ENCODE measurements at places on chromosomes 7 and 10.

DNA sequence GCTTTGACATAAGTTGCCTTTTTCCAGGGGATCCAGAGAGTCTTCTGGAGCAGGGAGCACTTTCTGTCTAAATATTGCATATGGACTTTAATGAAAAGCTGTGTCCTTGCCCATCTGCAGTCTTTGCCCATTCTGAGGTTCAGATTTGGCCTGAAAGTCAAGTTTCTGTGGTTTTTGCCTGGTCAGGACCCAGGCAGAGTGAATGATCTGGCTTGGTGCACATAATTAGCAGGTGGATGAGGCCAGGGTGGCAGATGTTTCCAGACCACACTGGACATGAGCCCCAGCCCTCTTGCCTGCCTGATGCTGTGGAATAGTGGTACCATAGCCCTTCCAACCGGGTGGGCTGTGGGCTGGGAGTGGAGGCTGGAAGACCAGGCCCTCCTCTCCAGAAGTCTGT is 11.0 kb downstream of the HECW1 start:
- DNase-seq = no peak

- DNase-seq = no peak
Measured at GRCh38 chr10:110502851-110503301, 5.2 kb downstream of the DUSP5 start.

- DNase-seq = no peak
Measured at GRCh38 chr10:45513551-45513950, 139.5 kb downstream of the ALOX5 start.

- no peak for DNase-seq
Measured at GRCh38 chr7:116502201-116503096, 2.9 kb downstream of the CAV2 start.

GRCh38 chr10:60808036-60808435 is 29.8 kb downstream of the CDK1 start:
- no peak for DNase-seq

DNA sequence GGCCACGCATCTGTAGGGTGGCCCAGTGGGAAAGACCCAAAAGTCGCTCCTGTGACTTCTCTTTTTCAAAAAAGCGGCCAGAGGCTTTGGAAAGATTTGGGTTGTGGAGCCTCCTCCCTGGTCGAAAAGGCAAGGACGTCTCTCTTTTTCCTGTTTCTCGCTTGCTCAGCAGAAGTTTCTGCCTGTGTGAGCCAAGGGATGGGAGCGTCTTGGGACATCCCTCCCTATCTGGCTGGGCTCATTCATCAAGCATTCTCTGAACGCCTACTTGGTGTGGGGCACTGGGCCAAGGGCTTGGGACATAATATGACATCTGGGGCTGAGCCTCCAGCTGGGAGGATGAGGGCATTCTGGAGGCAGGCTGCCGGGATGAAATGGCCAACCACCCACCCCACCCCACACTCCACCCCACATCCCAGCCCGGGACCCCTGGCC is 120.9 kb downstream of the C10orf105 start:
- DNase-seq = no peak

DNA sequence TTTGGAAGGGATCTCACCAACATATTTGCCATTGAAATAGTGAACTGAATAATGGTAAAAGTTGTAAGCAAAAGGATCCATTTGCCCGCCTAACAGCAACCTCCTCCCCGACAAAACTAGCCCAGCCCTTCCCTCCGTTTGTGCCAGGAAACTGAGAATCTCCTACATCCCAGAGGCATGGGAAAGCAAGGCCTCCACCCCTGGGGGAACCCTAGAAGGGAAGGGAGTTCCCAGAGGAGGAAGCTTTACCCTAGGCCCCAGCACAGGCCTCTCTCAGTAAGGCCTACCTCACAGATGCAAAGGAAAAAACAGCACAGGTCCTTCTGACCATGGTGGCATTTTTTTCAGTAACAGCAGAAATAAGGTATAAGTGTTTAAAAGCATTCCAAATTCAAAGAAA is 229.7 kb downstream of the ELMO1 start:
- no peak for DNase-seq

- DNase-seq = no peak
Measured at GRCh38 chr7:57642730-57643129, 192.8 kb downstream of the ZNF716 start.

- DNase-seq = no peak
Measured at GRCh38 chr7:20132585-20132984, 84.6 kb downstream of the MACC1 start.

GRCh38 chr7:45055016-45055415 is 33.8 kb downstream of the NACAD start:
- no peak for DNase-seq

- DNase-seq = no peak
Measured at GRCh38 chr7:16984375-16984774, 102.6 kb upstream of the AGR3 start.

GRCh38 chr7:27224983-27225934 is 17.3 kb upstream of the EVX1 start:
- no peak for DNase-seq

- DNase-seq = no peak
Measured at GRCh38 chr7:72057231-72057630, 354.9 kb downstream of the CALN1 start.

DNA sequence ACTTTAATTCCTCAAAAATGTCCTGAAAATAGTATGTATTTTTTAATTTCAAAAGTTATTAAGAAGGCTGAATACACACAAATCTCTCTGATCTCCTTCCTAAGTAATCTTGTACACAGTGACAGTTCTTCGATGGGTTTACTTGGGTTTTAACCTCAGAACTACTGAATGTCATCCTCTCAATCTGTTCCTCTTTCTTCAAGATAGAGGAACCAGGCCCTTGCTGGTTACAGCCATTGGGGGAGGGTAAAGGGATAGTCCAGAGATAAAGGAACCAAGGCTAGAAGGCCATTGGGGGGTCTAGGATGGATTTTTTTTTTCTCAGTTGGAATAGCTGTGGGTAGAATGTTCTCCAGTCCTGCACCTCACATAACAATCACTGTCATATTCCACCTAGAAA is 224.9 kb downstream of the SKIDA1 start:
- DNase-seq = no peak

- no peak for DNase-seq
Measured at GRCh38 chr7:74718336-74718735, 55.5 kb upstream of the NCF1 start.

DNA sequence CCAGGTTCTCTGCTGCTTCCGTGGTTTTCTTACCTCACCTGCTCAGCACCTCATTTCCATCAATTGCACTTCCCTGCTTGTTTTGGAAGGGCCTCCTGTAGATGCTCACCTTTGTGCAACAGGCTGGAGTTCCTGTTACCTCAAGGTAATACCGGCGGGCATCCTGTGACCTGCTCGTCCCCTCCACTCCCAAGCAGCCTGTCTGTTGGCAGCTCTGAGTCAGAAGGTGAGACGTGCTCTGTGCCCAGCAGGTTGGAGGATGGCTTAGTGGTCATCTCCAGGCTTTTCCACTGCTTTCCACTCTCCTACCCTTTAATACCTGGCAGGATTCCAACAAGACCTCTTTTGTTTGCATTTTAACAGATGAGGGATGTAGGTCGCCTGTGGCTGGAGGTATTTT is 86.0 kb downstream of the CAMK1D start:
- DNase-seq = no peak

DNA sequence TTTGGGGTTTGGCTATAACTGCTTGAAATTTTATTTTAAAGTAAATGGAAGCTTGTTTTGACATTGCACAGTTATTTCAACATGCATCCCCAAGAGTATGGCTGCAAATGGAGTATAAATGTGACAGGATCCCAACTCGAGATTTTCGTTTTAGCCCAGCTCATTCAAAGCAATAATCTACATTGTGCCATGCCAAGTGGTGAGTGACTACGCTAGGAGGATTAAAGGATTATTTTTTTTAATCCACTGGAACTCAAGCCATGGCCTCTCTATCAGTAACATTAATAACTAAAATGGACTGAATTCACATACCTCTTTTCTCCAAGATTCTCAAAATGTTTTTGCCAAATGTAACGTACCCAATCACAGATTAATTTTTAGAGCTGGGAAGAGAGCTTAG is 60.6 kb upstream of the AUTS2 start:
- DNase-seq = peak; percentile 58

GRCh38 chr7:20449176-20449575 is 118.5 kb downstream of the ITGB8 start:
- DNase-seq = no peak

- DNase-seq = no peak
Measured at GRCh38 chr10:30154561-30154960, 95.2 kb upstream of the JCAD start.

GRCh38 chr7:98185101-98185500 is 26.1 kb upstream of the BHLHA15 start:
- no peak for DNase-seq

- no peak for DNase-seq
Measured at GRCh38 chr10:68261132-68261856, 29.4 kb upstream of the ATOH7 start.

GRCh38 chr7:46459942-46460341 is 538.9 kb upstream of the IGFBP3 start:
- DNase-seq = no peak

DNA sequence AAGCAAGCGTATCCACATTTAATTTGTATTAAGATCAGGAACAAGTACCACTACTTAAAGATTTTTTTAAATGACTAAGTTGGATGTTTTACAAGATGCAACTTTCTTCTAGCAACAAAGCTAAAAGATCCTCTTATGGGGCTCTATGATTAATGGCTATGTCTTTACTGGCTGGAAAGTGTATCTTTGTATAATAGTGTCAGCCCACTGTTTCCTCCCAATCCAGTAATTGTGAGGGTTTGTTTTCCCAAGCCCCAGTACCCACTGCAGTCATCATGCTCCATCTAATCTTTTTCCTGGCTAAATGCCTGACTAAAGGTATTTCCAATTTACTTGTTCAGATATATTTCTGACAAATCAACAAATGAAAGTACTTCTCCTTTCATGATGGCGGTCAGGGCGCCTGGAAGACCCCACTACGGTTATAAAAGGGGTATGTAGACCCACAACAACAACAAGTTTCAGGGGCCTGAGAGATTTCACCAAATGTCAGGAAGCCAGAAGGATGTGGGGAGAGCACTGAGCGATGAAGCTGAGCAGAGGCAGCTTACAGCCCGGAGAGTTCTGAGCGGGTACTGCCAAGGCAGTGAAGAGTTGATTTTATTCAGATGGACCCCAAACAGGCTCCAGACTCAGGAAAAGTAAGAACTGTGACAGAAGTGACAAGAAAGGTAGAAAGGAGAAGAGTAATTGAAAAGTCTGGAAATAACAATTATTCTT is 222.6 kb upstream of the KLF14 start:
- DNase-seq = no peak

- no peak for DNase-seq
Measured at GRCh38 chr7:19110026-19110730, 7.3 kb downstream of the TWIST1 start.

- DNase-seq = no peak
Measured at GRCh38 chr7:48118041-48118440, 29.0 kb downstream of the UPP1 start.

GRCh38 chr10:767211-767610 is 77.7 kb upstream of the DIP2C start:
- no peak for DNase-seq

- DNase-seq = no peak
Measured at GRCh38 chr7:6649241-6649961, 12.3 kb downstream of the ZNF316 start.

- no peak for DNase-seq
Measured at GRCh38 chr10:127832501-127832900, 60.2 kb downstream of the CLRN3 start.

- DNase-seq = no peak
Measured at GRCh38 chr10:73959484-73960243, 38.3 kb upstream of the VCL start.

DNA sequence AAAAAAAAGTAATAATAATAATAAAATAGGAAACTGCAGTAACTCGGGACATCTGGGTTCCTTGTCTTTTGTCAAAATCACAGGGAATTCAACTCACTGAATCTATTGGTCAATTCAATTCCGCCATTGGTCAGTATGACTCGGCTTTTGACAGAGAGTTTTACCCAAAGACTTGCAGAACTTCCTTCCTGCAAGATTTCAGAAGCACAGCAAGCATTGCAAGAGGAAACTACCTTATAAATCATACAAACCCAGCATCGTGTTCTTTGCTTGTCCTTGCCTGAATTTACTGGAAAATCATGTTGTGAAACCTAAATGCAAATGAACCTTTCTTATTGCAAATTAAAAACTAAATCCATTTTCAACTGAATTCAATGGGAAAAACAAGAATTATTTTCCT is 15.5 kb downstream of the KLF6 start:
- DNase-seq = no peak

DNA sequence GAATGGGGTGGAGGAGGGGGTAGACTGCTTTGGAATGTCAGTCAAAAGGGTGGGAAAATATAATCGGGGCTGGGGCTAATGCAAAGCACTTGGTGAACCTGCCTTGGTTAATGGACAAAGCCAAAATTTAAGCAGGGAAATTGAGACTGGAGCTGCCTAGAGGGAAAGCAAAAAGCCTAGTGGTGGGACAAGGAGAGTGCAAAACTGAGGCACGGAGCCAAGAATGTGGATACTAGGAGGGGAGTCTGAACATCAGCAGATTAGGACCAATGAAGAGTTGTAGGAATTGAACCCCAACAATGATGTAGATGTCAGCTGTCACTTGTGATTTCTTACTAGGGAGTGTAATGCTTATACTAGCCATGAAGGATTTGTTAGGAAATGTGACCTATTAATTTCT is 195.9 kb downstream of the MDFIC start:
- DNase-seq = no peak

DNA sequence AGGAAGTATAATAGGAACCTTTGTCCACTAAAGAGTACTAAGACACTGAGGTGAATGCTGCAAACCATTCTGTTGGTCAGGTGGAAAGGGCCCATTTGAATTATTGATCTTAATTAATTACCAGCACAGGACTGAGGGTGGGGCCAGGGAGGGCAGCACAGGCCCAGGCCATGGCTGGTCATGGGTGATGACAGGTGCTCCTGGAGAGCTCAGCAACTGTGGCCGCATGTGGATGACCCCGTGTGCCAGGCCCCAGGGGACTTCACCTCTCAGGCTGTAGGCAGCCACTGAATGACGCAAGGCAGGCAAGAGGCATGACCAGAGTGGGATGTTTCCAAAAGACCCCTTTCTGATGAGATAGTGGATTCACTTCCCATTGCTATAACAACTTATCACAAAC is 54.2 kb downstream of the HECW1 start:
- no peak for DNase-seq

- no peak for DNase-seq
Measured at GRCh38 chr7:132390705-132391104, 185.6 kb downstream of the PLXNA4 start.

- DNase-seq = no peak
Measured at GRCh38 chr10:30219971-30220751, 128.9 kb downstream of the MTPAP start.

- DNase-seq = no peak
Measured at GRCh38 chr7:12706900-12707536, 19.6 kb downstream of the ARL4A start.

- DNase-seq = no peak
Measured at GRCh38 chr10:132551093-132551807, 13.7 kb downstream of the INPP5A start.

GRCh38 chr7:90005836-90006235 is 148.4 kb upstream of the STEAP1 start:
- DNase-seq = peak; percentile 2

- DNase-seq = peak; percentile 41
Measured at GRCh38 chr7:50782375-50783208, at the start of gene GRB10. Gene GRB10 (minus strand): TSS chr7:50782896. CDS start chr7:50732322, 50,574 bp downstream.

- no peak for DNase-seq
Measured at GRCh38 chr10:59682986-59683937, 26.4 kb downstream of the SLC16A9 start.

GRCh38 chr10:132302421-132303310 is 5.1 kb downstream of the STK32C start:
- no peak for DNase-seq

Data from NCI-H524 treated with DMSO at 0.1 percent for 48 hours (cell line).